ENCODE measurements at places on chromosomes 11 and 22.

- no peak for DNase-seq
Observed at GRCh38 chr11:15182372-15182771, 67.6 kb downstream of the INSC start.

GRCh38 chr11:61529537-61530225 is 21.1 kb downstream of the LRRC10B start:
- DNase-seq = no peak

- DNase-seq = no peak
Observed at GRCh38 chr22:31128156-31128555, 5.4 kb downstream of the INPP5J start.

- no peak for DNase-seq
Observed at GRCh38 chr11:66221012-66221411, 47.4 kb upstream of the RAB1B start.

DNA sequence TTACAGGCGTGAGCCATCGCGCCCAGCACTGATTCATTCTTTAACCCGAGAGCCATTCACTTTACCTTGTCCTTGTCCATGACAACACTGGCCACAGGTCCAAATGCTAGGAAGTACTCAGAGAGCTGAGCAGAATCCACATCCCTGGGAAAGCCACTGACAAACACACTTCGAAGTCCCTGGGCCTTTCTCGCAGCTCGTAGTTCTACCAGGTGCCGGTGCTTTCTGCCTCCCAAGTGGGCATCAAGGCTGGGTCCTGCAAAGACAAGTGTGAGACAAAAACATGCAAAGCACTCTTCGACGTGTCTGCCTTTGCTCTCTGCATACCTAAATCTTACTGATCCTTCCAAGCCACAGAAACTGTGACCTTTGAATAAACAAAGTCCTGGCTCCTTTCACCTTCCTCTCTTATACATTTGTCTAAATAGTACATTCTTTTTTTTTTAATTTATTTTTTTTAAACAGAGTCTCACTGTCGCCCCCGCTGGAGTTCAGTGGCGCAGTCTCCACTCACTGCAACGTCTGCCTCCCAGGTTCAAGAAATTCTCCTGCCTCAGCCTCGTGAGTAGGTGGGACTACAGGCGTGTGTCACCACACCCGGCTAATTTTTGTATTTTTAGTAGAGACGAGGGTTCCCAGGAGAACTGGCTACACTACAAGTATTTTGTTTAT is 2.2 kb downstream of the TUT1 start:
- peak; percentile 37 for DNase-seq

DNA sequence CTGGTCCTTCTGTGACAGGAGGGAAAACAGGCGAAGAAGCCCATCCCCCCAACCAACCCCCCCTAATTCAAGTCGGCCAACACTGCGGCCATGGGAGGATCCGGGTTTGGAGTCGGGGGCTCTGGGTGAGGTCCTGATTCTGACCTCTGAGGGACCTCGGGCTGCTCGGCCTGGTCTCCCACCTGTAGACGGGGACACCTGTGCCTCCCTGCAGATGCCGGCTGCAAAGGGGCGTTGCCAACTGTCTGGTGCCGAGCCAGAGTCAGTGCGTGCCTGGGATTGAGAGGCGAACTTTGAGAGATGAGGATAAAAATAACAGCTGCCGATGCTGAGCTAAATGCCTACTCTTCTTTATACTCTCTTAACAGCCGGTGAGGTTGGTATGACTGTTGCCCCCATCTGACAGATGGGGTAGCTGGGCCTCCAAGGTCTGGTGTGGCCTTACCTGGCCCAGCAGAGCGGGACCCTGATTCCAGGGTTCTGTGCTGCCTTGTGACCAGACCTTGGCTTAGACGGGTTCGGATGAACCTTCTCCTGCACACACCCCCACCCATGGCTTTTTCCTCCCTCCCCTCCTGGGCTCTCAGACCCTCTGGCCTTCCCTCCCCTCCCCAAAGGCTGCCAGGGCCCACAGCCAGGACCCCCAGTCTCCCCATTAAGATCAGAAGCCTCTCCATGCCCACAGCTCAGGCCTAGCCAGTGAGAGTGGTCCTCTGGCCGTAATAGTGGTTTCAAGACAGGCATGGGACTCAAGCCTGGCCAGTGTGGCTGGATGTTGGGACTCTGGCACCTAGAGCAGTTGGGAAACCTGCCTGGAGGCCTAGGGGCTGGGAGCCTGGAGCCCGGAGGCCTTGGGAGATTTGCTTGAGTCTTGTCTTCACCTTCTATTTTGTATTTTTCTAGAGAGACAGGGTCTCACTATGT is 41.7 kb downstream of the KCNJ4 start:
- no peak for DNase-seq

DNA sequence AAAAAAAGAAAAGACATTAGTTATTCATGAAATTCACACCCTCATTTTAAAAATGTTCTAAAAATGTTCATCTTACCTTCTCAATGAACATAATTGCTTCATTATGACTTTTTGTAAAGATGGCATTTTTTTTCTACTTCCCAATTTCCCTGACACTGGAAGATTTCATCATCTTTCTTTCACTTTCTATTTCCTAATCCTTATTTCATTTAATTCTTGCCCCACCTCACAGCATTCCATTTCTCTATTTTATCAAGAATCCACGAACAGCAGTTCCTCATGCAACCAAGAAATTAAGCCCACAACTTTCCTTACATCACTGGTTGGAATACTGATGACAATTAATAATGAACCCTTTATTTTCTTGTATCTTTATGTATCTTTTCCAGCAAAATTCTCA is 1.9 kb downstream of the PATL1 start:
- no peak for DNase-seq

DNA sequence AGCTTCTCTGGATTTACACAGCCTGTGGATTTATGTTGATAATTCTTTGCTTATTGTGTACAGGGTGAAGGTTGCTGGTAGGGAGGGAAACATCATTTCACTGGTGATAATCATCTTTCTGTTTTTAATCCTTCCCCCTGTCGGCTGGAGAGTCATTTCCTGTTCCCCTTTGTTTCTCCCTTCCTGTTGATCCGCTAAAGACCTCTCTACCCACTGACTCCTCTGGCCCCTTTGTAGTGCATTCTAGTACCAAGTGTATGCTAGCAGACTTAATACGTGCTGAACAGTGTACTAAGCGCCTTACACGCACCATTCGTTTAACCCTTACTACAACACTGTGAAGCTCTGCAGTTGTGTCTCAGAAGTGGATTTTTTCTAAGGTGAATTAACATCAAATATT is 19.0 kb upstream of the OR9Q1 start:
- no peak for DNase-seq
